ENCODE measurements at places on chromosomes 5 and 9.

GRCh38 chr5:56494300-56494731, 261.2 kb upstream of the ANKRD55 start:
- DNase-seq = no peak

DNA sequence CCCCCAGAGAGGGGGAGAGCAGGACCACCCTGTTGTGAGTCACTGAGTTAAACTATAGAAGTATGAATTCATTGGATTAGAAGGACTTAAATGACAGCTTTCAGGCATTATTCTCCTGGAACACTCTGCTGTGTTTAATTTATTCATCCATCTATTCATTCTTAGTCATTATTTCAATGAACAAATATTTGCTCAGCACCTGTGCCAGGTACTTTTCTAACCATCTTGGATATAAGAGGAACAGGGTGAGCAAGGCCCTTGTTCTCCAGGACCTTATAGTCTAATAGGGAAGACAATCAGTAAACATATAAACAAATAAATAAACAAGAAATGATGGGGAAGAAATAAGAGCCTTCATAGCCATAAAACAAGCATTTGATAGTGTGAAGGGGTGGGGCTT, 483.9 kb upstream of the BRINP1 start:
- no peak for DNase-seq

- no peak for DNase-seq
These were observed 18.1 kb upstream of the CLK4 start for GRCh38 chr5:178644826-178645545.

- DNase-seq = no peak
These were observed 18.0 kb downstream of the NEURL1B start for GRCh38 chr5:172658961-172659501.

DNA sequence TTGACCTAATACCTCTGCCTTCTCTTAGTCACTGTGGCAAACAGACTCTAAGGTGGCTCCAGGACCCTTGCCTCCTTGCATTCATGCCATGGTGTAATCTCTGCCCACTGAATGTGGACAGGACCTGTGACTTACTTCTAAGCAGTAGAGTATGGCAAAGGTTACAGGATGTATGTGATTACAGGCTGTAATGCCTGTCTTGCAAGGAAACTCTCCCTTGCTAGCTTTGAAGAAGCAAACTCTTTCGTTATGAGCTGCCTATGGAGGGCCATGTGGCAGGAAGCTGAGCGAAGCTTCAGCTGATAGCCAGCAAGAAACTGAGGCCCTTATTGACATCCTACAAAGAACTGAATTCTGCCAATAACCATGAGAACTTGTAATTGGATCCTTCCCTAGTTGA, 103.3 kb upstream of the HMHB1 start:
- no peak for DNase-seq

DNA sequence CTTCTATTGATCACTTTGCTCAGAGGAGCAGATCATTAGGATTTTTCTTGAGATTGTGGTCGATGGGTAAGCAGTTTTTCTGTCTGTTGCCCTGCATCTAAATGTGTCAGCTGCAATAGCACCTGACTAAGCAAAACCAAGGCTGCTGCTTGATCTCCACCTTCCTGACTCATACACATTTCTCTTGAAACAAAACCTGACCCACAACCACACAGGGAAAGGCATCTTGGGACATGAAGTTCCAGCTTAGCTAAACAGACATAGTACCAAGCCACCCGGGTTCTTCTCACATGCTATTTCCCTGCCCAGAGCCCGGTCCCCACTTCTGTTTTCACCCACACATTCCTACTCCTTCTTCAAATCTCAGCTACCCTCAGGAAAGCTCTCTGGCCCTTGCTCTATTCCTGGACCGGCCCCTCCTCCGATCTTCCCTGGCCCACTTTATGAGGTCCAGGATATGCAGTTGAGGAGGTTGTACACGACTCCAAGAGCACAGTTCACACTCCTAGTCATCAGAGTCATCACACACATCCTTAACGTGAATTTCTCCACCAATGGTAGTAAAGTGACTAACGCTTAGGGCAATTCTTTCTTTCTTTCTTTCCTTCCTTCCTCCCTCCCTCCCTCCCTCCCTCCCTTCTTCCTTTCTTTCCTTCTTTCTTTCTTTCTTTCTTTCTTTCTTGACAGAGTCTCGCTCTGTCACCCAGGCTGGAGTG, 16.0 kb upstream of the ZBTB43 start:
- no peak for DNase-seq
